ENCODE measurements at places on chromosomes 16 and 17. TPM values are rescaled to one million over a fixed set of nuclear protein-coding genes. Genes with fewer than 3 reads are reported as not detected.

DNA sequence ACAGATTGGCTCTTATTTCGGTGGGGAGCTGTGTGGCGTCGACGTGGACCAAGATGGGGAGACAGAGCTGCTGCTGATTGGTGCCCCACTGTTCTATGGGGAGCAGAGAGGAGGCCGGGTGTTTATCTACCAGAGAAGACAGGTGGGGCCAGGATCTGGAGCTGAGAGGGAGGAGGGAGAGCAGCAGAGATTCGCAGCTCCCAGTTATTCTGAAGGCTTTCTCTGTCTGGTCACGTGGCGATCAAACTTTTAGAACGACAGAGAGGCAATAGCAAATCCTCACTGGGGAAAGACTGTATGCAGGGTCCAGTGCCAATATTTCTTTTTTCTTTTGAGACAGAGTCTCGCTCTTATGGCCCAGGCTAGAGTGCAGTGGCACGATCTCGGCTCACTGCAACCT is 22.2 kb downstream of the ITGAL start:
- DNase-seq, result no peak

- DNase-seq, result no peak
Measured at GRCh38 chr16:73096510-73096909, 48.6 kb upstream of the ZFHX3 start.

Gene CCL14
- 6.2 TPM for total RNA-seq

DNA sequence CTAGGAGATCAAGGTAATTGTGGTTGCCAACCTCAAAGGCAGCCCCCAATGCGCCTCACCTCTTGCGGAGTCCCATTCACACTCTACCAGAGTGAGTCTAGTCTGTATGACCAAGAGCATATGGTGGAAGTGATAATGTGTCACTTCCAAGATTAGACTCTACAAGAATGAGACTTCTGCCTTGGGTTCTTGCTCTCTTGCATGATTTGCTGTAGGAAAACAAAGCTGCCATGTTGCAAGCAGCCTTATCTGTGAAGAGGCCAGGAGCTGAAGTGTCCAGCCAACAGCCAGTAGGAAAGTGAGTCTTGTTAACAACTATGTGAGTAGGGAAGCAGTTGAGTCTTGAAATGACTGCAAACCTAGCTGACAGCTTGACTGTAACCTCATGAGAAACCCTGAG is 3.4 kb downstream of the TERF2 start:
- DNase-seq, result no peak

Gene PGP
- total RNA-seq, result 19.7 TPM

Gene C16orf92
- total RNA-seq, result not detected

GRCh38 chr17:65633988-65634387 is 72.5 kb upstream of the AXIN2 start:
- peak; percentile 40 for DNase-seq

Gene GCGR
- 0.43 TPM for total RNA-seq

DNA sequence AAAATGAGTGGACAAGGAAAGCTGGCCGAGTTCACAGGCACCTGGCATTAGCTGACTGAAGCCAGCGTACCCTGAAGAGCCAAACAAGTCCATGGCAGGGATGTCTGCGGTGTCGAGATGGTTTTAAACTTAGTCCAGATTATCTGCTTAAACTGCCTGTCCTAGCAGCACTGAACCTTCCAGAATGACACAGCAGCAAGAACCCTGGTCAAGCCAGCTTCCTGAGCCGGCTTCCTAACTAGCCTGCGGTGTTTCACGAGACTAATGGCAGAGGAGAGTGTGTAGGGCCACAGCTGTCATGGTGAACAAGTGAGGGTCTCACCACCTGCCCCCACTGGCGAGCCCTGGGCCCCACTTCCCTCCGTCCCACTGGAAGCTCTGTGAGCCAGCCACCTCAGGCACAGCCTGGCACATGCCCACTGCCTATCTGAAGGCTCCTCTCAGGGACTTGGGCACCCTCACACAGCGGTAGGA is 28.8 kb upstream of the MTSS2 start:
- DNase-seq, result no peak

Gene ZDHHC1
- 10.0 TPM for total RNA-seq

DNA sequence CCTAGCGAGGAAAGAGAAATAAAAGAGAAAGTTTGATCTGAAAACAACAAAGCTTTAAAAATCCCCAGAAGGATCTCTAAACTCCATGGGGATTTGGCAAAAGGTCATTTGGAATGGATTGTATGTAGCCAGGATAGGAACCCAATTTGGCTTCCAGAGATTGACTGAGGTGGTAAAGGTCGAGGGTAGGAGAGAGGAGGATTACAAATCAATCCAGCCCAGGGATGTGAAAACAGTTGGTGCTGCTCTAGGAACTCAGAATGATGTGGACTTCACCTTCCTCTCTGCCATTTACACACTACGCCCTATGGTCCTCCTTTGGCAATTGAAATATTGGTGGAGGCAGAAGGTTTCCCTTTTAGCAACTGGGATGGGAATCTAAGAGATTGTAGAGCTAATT is 18.8 kb upstream of the SMIM36 start:
- DNase-seq, result no peak

DNA sequence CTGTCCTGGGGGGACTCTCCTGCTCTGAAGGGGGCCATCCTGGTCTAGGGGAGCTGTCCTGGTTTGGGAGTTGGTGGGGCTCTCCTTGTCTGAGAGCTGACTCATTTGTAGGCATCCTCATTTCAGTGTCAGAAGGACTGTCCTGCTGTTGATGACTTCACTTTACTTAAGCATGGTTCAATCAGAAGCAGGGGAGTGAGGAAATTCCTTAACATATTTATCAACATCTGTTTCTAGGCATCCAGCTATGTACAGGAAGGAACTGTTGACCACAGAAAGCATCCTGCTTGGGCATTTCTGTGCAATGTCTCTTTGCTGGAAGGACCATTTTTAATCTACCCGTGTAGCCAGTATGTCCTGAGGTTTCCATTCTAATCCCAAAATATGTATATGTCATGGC is 502.7 kb upstream of the HSBP1 start:
- DNase-seq, result no peak

All from mucosa of descending colon (tissue), 3 donors.